ENCODE measurements at places on chromosomes 3 and 15.

GRCh38 chr3:133887803-133888703, 7.6 kb downstream of the RAB6B start:
- no peak for DNase-seq

- no peak for DNase-seq
Measured at GRCh38 chr15:66144978-66145725, 108.4 kb downstream of the MEGF11 start.

- no peak for DNase-seq
Measured at GRCh38 chr3:62318365-62318751, 55.0 kb downstream of the FEZF2 start.

DNA sequence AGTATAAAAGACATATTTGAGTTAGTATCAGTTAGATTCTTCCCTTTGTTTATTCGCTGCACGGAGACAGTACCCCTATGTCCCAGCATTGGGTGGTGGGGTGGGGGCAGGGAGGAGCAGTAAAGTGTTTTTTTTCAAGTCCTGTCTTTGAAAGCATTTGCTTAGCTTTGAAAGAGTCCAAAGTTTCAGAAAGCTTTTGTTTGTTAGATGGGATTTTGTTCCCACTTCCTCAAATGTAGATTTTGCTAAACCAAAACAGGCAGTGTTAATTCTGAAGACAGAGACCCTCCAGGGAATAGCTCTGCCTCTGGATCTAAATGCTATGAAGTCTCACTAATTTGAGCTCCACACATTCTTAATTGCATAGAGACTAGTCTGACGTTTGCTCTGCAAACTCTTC, 114.6 kb upstream of the KCNAB1 start:
- no peak for DNase-seq

DNA sequence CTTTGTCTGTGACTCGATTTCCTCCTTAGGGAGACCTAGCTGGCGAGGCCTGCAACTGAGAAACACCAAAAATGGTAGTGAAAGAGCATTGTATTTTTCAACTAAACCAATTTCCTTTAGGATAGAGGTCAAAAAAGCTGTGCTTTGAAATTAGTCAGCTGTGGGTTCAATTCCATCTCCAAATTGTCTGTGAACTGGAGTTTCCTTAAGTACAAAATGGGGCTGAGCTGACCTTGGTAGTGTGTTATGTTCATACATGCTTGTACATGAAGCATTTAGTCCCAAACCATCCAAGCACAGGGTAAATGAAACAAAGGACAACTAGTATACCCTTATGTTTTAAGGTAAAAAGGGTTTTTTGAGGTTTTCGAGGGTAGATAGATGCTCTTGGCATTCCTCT, 99.3 kb downstream of the RARB start:
- DNase-seq = no peak

GRCh38 chr15:71733122-71733521, 77.2 kb upstream of the NR2E3 start:
- no peak for DNase-seq

- DNase-seq = no peak
Measured at GRCh38 chr3:169667166-169668071, 3.9 kb upstream of the MECOM start.

DNA sequence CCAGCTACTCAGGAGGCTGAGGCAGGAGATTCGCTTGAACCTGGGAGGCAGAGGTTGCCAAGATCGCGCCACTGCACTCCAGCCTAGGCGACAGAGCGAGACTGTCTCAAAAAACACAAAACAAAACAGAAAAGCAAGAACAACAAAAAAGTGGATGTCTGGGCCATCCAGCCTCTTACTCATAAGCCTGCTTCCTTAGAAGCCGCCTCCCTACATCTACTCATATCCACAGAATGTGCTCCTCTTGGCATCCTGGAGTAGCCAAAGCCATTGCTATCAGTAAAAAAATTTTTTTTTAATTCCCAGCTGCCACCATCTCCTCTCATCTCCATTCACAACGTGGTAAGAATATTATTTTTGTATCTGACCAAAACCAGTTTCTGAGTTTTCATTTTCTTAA, 10.8 kb downstream of the ZSCAN2 start:
- DNase-seq = no peak

DNA sequence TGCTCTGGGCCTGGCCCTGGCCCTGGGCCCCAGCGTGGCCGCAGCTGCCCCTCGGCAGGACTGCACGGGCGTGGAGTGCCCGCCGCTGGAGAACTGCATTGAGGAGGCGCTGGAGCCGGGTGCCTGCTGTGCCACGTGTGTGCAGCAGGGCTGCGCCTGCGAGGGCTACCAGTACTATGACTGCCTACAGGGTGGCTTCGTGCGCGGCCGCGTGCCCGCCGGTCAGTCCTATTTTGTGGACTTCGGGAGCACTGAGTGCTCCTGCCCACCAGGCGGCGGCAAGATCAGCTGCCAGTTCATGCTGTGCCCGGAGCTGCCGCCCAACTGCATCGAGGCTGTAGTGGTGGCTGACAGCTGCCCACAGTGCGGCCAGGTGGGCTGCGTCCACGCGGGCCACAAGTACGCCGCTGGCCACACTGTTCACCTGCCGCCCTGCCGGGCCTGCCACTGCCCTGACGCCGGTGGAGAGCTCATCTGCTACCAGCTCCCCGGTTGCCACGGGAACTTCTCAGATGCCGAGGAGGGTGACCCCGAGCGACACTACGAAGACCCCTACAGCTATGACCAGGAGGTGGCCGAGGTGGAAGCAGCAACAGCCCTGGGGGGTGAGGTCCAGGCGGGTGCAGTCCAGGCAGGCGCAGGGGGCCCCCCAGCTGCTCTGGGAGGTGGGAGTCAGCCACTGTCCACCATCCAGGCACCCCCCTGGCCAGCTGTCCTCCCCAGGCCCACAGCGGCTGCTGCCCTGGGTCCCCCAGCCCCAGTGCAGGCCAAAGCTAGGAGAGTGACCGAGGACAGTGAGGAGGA, 21.7 kb downstream of the FBLN2 start:
- DNase-seq = no peak

DNA sequence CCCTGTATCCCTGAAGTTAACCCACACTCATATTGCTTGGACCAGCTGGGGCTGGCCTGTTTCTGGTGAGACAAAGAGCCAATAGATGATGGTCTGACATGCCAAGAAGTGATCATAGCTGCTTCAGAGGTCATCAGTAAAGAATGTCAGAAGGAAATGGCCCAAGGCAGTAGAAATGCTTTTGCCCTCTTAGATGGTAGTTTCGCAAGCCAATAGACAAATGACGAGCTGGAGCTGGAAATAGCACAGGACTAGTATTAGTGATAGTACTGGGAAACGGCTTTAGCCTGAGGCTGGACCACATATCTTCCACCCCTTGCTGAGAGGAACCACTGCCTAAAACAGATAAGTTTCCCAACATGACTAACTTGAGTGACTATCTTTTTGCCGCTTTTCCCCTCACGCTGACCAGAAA, 176.1 kb upstream of the THBS1 start:
- DNase-seq = no peak

GRCh38 chr3:143351895-143352608, 232.5 kb downstream of the CHST2 start:
- no peak for DNase-seq

GRCh38 chr3:173938159-173938558, 540.6 kb downstream of the NLGN1 start:
- no peak for DNase-seq

- DNase-seq = no peak
Measured at GRCh38 chr3:155367506-155367905, 74.0 kb upstream of the STRIT1 start.

- no peak for DNase-seq
Measured at GRCh38 chr15:26628879-26629529, 143.9 kb downstream of the GABRB3 start.

- DNase-seq = no peak
Measured at GRCh38 chr3:122365073-122365472, 18.0 kb downstream of the MIX23 start.

DNA sequence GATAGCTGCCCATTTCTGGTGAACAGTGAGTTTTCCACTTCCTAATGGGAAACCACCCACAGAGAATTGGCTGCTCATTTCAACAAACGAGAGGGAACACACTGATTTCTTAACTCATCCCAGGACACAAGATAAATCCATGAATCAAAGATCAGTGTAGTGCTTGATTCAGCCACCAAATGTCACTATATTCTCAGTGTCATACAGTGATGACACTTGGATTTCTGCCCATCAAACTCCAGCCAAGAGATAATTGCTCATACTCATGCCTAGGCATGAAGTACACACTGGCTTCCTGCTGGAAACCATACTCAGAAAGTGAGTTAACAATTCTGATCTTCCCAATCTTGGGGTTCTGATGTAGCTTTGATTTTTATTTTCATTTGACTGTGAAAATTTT, 35.4 kb upstream of the GRM7 start:
- no peak for DNase-seq

DNA sequence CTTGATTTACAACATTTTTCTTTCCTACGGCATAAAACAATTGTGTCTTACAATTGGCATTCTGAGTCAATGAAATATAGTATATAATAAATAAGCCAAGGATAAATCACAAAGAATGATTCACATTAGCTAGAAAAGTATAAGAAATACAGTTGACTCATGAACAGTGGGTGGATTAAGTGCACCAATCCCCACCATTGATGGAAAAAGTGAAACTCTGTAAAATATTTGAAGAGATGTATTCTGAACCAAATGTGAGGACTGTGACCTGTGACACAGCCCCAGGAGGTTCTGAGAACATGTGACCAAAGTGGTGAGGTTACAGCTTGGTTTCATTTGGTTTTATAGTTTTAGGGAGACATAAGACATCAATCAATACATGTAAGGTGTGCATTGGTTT, 227.5 kb downstream of the ALCAM start:
- no peak for DNase-seq
